ENCODE measurements at places on chromosomes 13 and 19.

DNA sequence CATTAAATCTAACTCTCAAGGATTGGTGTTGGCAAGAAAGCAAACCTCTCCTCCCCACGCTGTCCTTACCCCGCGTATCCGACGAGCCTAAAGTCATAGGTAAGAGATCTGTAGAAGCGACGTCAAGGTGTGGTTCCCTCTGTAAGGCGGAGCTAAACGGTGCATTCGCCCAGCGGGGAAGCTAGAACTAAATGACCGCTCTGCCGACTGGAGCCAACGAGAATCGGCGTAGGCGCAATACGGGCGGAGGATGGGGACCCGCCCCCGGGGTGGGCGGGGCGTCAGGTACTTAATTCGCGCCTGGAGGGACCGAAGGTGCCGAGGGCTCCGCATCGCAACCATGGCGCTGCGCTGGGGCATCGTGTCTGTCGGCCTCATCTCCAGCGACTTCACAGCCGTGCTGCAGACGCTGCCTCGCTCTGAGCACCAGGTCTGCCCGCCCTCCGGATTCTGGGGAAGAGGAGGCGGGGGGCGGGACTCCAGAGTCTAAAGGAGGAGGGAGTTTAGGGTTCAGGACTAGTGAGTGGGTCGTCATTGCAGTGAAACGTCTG, at the start of gene DHDH:
Gene DHDH (plus strand): TSS at position 318 of the 551 bp plus-strand sequence. CDS start 23 bp downstream, at position 341.
- peak; percentile 96 for DNase-seq

- DNase-seq: no peak
Observed at GRCh38 chr19:46356149-46357055, 9.5 kb downstream of the PPP5C start.

DNA sequence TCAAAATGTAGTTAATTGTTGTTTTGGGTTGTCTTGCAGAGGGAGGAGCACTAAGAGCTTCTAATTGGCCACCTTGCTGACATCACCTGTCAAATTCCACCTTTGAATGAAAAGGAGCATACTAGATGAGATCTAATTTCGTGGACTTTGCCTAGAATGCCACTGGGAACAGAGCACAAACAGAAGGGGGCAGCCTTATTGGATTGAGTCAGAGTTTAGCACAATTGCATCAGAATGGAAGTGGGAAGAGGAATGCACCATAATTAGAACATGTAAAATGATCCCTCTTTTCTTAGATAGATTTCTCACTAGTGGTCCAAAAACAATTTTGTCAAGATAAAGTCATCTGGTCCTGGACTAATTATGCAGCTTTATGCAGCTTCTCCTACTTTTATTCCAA, 1552.2 kb downstream of the PCDH9 start:
- DNase-seq: no peak

DNA sequence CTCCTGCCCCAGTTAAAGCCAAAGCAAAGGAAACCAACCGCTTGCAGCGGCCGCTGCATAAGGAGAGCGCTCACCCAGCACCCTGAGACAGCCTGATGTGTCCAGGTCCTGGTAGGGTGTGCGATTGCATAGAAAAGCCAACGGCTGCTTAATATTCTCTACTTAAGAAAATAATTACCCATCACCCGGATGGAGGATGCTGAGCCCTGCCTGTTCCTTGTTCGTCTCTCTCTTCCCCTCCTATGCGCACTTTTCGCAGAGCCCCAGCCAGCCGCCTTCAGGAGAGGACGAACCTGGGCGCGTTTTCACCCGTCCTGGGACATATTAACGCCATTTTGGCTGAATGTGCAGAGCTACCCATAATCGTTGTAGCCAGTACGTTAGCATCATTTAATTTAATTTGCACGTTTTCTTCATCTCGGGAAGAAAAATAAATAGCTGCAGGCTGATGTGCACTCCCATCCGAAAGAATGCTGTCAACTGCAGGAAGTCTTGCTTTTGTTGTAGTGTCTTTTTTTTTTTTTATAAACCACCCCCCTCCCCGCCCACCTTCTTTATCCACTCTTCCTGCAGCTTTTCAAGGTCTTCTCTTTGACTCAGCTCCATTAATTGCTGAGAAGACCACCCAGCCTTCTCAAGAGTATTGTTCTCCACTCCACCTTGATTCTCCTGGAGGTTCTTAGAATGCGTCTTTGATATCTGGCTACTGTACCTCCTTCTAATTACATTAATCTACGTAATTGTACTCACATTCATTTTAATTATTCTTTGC, 214.5 kb downstream of the TEX29 start:
- DNase-seq: no peak

- DNase-seq: no peak
Observed at GRCh38 chr19:53982611-53983010, 8.8 kb upstream of the CACNG6 start.

DNA sequence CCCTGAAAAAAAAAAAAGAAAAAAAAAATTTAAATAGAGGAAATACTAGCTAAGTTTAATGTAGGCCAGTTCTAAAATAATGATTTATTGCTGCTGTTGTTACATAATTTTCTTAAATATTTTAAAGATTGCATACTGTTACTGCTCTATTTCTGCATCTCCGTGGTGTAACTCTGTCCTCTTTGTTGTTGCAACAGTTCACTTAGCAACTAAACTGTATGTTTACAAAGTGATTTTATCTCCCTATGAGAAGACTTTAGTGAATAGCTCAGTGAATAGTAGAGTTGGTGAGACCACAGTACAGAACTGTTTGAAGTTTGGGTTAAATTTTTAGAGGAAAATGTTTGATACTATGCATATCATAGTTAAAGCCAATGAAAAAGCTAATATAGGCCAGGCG, 19.4 kb downstream of the BRCA2 start:
- no peak for DNase-seq

- DNase-seq: no peak
Observed at GRCh38 chr13:91245288-91245687, 102.2 kb upstream of the MIR17HG start.

DNA sequence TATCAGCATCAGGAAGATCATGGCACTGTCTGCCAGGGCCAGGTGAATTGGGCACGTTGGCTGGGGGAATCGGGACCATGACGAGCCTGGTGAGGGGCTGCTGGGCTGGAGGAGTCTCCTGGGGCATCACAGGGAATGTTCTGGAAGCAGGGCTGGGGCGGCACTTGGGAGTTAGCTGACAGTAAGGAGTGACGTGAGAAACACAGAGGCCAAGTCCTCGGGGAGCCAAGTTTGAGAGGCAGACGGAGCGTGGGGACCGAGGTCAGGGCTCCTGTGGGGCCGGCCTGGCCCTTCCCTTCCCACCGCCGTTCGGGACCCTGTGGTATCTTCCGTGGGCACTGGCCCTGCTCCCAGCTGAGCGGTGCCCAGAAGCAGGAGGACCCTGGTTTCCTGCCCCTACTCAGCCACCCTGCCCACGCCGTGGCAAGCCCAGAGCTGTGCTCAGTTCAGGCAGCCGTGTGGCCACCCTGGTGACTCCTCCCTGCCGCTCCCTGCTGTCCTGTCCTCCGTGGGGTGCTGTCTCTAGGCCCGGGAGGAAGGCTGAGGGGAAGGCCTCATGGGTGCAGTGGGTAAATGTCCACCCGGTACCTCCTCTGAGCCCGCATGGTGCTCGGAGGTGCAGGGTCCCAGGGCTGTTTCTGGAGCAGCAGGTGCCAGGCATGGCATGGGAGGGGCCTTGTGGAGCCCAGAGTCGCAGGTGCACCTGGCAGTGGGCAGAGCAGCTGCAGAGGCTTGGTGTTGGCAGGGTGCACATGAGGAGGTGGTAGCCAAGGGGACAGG, 25.2 kb downstream of the CRTC1 start:
- peak; percentile 87 for DNase-seq

- DNase-seq: no peak
Observed at GRCh38 chr13:46382224-46382623, 4.8 kb downstream of the RUBCNL start.

DNA sequence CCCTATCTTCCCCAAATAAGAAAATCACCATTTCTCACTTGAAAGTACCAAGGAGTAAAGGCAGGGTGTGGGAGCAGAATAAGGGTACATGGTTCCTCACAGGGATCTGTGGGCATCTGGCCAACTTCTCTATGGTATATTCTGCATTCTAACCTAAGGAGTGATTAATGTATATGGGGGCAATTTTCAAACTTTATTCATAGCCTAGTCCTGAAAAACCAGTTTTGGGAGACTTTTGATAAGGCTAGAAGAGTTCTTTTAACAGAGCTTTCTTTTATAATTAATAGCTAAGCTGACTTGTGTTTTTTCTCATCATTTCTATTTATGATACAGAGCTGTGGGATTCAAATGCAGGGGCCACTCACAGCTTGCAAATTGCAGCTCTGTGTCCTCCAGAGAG, 852 bp downstream of the SCEL start:
- DNase-seq: no peak

- DNase-seq: no peak
Observed at GRCh38 chr13:108742701-108743451, 113.5 kb downstream of the MYO16 start.

DNA sequence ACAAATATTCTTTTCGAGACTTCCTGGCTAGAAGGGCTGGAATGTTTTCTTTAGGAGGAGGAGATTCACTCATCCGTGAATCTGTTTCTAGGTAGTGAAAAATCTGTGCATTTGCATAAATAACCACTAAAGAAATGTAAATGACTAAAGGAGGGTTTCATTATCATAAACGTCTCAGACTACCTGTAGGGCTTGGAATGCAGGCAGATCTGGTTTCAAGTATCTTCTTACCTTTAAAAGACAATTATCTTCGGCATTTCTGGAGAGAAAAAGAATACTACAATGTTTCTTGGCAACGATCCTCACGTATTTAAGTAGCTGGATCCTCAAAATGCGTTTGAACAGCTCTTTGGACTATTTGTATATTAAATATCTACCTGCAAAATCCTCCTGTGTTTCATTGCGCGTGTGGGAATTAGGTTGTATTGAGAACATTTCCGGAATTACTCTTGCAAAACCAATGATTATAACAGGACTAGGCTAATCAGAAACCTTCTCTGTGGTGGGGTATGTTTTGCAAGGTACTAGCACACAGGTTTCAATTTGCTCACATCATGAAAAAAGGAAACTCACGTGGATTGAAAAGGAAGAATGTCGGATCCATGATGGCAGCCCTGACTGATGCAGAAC, 291.1 kb upstream of the ARGLU1 start:
- no peak for DNase-seq

GRCh38 chr19:35519291-35519690, 5.8 kb upstream of the DMKN start:
- DNase-seq: no peak

- peak; percentile 57 for DNase-seq
Observed at GRCh38 chr19:47210689-47211316, 20.2 kb downstream of the BBC3 start.

GRCh38 chr13:81207231-81207630, 866.3 kb upstream of the SPRY2 start:
- no peak for DNase-seq

GRCh38 chr13:28584873-28585381, 74.0 kb upstream of the POMP start:
- DNase-seq: no peak

DNA sequence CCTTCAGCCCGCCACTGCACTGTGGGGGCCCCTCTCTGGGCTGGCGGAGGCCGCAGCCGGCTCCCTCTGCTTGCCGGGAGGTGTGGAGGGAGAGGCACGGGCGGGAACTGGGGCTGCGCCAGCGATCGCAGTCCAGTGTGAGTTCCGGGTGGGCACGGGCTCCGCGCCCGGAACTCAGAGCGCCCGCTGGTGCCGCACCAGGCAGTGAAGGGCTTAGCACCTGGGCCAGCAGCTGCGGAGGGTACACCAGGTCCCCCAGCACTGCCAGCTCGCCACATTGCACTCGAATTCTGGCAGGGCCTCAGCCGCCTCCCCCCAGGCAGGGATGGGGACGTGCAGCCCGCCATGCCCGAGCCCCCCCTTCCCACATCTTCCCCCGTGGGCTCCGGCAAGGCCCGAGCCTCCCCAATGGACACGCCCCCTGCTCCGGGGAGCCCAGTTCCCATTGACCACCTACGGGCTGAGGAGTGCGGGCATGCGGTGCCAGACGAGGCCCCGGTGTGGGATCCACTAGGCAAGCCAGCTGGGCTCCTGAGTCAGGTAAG, 135.9 kb upstream of the RFC3 start:
- DNase-seq: no peak

Measured in NCI-H1105 (cell line).